ENCODE measurements at places on chromosomes 6 and 20.
A peak's percentile ranks its signal among the peaks of the same experiment; 100 is the strongest.

DNA sequence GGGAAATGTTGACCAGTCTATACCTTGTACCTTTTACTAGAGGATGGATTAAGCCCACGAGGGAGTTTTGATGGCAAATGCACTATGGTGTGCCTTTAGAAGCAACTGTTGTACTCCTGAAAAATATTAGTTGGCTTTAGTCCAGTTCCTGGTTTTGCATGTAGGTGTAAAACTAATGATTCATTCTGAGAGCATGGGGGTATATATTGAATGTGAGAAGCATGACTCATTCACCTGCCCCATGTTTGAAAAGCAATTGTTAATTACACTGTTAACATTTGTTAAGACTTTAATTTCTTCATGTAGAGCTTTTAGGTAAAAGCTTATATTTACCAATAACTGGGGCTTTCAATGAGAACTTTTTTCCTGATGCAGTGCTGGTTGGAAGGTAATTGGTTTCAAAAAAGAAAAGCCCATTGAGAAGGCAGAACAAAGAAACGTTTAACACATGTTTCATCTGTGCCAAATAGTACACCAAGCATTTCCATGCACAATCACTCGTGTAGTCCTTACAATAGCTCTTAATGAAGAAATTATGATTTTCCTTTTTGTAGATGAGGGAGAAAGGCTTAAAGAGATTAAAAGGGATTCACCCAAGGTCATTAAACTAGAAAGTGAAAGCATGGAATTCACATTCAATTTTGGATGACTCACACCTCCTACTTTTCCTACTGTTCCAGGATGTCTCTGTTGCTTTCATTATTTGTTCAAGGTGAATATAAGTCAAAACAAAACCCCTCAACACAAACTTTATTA, 134.1 kb downstream of the CCDC170 start:
- no peak for DNase-seq

DNA sequence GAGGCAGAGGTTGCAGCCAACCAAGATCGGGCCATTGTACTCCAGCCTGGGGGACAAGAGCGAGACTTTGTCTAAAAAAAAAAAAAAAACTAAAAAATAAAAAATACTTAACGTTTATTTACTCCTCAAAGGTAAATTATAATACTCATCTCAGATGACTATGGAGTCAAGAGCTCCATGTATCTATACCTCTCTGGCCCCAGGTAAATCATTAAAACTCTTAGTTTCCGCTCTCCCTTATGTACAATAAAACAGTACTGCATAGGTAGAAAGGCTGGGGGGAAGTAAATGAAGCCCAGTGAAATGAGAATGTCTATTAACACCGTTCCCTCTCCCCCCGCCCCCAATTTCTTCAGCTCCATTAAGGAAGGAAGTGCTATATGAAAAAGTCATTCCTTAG, 1.2 kb downstream of the SRSF12 start:
- no peak for DNase-seq

- DNase-seq: no peak
These were observed 60.8 kb downstream of the RBM38 start for GRCh38 chr20:57451795-57452661.

DNA sequence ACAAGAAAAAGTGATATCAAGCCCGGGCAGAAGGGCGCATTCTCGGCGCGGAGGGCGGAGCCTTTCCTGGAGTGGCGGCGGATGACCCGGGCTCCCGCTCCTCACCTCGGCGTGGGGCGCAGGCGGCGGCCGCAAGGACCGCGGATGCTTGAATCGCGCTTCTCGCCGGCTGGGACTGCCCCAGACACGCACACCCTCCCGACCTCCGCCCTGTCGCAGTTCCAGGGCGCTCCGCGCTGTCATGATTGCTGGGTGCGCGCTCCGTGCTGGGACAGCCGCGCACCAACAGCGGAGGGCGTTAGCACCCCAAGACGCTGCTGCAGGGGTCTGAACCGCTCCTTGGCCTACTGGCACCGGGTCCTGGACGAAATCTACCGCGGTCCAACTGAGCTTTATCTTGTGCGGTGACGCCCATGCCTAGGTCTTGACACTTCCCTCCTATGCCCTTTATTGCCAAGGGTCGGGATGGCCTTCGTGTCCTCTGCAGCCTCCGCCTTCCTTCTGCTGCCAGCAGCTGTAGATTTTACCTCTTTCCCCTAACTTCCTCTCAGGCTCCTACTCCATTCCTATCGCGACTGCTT, 43.3 kb downstream of the IRAK1BP1 start:
- DNase-seq: no peak

DNA sequence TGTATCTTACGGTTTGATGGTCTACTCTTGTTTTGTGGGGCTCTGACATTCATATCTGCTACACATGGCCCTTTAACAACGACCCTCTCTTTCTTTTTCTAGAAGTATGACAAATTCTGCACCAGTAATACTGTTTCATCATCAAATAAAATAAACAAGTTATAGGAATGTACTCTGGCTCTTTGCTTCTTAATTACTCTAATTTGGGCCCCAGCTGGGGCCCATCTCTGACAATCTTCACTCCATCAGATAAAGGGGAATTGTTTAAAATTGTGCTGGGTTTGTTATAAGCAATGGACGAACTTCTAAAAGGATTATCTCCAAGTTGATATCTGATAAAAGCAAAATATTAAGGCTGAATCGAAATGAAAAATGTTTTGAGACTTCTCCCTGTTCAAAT, 343.6 kb upstream of the JAG1 start:
- DNase-seq: no peak

- DNase-seq: peak; percentile 81
These were observed 156.2 kb downstream of the BCAS1 start for GRCh38 chr20:53914091-53914780.

DNA sequence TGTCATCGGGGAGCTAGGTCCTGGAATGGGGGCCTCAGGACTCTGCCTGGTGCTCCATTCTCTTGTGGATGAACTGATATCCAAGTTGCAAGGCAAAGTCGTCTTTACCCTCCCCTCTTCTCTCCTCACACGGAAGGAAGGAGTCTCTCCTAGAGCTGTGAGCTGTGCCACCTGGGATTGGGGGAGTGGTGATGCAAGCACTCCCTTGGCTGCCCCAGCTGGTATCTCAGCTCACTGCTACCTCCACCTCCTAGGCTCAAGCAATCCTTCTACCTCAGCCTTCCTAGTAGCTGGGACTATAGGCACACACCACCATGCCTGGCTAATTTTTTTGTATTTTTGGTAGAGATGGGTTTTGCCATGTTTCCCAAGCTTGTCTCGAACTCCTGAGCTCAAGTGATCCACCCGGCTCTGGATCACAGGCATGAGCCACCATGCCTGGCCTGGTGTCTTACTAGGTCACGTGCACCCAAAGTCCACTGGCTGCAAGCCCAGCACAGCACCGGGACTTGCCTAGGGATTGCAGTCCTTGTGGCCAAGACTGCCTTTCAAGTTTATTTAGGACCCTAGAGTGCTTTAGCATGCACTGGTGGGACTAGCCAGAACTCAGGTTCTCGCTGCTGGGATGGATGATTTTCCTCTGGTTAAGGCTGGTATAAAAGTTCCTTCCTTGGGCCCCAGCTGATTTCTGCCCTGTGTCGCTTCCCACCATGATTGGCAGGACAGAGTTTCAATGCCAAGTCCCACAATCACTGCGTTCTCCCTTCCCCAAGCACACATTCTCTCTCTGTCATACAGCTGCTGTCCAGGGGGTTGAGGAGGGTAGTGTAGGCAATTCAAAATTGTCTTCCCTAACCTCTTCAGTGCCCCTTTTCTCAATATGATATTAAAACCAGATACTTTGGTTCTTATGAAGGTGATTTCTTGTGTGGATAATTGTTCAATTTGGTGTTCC, 33.5 kb downstream of the SMAP1 start:
- DNase-seq: no peak

- peak; percentile 13 for DNase-seq
These were observed 81.0 kb downstream of the SMLR1 start for GRCh38 chr6:130908188-130908587.

DNA sequence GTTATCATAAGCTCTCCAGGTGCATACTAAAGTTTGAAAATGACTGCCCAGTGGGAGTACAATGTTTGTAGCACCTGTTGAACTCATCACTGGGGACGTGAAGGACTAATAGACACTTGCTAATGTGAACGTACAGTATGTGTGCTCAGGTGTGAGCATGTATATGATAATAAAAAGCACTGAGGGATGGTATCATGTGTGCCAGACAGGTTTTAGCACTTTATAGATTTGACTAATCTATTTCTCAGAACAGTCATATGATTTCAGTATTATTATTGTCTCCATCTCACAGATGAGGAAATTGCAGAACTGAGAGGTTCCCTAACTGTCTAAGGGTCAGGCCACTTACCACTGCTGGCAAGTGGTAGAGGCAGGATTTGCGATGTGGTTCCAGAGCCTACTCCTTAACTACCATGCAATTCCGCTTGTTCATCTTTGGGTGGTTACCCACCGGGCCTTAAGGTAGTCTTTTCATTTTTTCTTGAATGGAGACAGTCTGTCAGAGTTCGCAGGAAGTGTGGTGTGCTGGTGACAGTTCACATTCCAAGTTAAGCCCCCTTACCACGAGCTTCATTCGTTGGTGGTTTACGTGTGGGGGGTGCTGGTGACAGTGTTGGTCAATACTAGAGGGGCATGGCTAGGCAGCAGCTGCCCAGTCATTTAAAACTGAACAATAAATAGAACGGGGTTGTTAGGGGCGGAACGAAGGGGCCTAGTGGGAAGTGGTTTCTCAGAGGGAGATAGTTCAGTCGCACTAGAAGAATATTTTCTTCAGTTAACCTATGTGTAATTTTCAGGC, 46.8 kb downstream of the RREB1 start:
- no peak for DNase-seq

- DNase-seq: no peak
These were observed 75.3 kb downstream of the ERMARD start for GRCh38 chr6:169826697-169827096.

- DNase-seq: peak; percentile 71
These were observed 47.6 kb upstream of the RNF24 start for GRCh38 chr20:4062721-4063606.

- DNase-seq: no peak
These were observed 60.6 kb downstream of the COL12A1 start for GRCh38 chr6:75145211-75145610.

DNA sequence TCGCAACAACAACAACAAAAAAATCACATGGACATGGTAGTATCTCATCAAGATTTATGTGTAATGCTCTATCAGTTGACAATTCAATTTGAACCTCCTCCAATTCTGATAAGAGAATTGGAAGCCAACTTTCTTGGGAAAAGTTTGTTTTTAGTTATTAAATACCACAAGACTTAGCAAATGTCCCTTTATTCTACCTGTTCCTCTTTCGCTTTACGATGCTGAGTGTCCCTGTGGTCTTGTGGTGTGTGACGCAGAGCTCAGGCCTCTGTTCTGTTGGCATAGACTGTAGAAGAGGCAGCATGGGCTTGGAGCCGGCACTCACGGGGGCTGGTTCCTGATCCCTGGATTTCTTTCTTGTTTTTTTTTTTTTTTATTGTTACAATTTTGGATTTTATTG, 76.7 kb downstream of the PSMB1 start:
- no peak for DNase-seq

DNA sequence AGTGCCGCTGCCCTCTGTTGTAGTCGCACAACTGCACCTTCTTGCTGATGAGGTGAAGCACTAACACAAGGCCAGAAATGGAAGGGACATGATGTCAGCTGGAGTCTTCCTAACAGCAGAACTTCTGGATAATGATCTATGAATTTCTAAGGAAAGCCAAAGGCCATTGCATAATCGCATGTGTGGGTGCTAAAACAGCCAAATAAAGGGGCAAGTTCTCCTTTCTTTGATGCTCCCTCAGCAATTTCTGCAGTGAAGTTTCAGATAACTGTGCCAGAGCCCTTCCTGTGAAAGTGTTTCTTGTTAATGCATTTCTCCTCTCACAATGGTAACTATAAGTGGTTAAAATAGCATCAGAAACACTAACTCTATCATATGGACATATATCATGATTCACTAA, 8.0 kb upstream of the F13A1 start:
- DNase-seq: no peak

- no peak for DNase-seq
These were observed 109.9 kb upstream of the SYNCRIP start for GRCh38 chr6:85752602-85753001.

DNA sequence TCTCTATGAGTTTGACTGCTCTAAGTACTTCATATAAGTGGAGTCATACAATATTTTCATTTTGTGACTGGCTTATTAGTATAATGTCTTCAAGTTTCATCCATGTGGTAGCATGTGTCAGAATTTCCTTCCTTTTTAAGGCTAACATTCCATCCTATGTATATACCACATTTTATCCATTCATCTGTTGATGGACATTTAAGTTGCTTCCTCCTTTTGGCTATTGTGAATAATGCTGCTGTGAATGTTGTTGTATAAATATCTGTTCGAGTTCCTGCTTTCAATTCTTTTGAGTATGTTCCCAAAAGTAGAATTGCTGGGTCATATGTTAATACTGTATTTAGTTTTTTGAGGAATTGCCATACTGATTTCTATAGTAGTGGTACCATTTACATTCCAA, 79.5 kb downstream of the PTPRA start:
- DNase-seq: no peak

DNA sequence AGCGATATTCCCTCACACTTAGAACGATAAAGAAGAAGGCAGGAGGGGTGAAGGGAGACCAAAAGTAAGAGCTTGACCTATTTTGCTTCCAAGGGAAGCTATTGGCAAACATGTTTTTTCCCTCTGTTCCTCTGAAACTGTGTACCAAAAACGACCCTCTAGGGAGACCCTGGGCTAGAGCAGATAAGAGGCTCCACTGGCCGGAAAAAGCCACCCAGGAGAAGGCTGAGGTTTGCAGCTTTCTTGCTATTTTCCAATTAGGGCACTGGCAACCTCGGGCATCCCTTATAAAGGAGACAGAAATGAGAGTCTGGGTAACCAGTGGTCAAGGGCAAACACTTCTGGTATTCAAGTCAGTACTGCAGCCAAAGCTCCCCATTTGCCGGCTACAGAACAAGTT, 168.0 kb downstream of the KIF16B start:
- no peak for DNase-seq

DNA sequence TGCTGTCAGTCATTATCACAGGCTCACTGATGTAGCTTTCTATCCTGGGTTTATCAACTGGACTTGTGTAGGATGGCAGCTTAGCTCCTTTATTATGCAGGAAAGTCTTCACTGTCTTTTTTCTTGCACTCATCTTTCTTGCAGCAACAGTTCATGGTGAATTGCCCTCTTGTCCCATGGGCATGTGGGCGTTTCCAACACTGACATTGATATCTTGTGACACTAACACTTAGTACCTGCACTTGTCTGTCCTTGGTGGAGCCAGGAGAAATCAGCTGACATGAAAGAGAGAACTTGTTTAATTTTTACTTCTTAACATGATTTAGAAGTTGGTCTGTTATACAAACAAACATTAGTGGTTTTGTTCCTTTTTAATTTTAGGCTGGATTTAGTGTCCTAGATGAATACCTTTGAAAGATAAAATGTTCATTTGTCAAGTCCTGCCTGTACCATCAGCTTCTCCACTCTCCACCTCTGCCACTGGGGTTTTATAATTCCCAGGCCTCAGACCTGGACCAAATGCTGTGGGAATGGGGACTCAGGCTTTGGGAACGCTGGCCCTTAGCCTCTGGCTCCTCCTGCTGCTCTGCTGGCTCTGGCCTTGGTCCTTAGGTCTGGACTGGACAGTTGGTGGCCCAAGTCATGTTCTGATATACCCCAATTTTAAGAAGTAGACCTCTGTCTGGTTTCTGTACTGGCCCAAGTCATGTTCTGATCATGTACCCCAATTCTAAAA, 161.0 kb upstream of the LAMP5 start:
- DNase-seq: no peak

- no peak for DNase-seq
These were observed 631.3 kb downstream of the TFAP2A start for GRCh38 chr6:9783567-9783966.
